Stimulated activated naive CD4-positive, alpha-beta T cell treated with Interleukin-2 at 50 U/mL for 16 hours (primary cell): ENCODE measurements at places on chromosomes 4 and X.

DNA sequence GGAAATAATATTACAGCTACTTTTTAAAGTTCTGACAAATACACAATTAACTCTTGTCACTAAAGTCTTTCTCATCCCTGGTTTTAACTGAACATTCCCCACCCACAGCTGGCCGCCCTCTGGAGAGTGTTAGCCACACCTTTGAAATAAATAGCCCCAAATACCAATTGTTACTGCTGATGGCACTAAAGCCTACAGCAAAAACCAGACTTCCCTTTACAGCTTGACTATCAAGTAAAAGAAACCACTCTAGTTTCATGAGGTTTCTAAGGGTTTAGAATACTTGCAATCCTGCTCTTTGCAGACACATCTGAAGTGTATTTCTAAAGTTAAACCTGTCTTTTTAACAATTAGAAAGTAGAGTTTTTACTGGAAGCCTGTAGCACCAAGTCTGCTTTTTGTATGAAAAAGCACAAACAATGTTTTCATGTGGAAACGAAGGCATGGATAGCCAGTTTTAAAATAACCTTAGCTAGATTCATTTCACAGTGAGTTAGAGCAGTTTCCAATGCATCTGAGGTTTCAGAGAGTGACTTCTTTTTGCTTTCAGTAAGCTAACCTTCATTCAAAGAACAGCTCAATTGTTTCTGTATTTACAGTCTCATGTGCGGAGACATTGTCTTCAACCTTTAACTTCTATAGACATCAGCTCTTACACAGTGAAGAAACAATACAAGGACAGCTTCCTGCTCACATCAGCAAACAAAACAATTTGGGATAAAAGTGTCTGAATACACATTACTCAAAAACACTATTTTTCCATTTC lies 164.8 kb upstream of the VEGFC start:
- DNase-seq = no peak

- no peak for DNase-seq
Observed at GRCh38 chr4:76979236-76979635, 29.7 kb downstream of the SEPTIN11 start.

DNA sequence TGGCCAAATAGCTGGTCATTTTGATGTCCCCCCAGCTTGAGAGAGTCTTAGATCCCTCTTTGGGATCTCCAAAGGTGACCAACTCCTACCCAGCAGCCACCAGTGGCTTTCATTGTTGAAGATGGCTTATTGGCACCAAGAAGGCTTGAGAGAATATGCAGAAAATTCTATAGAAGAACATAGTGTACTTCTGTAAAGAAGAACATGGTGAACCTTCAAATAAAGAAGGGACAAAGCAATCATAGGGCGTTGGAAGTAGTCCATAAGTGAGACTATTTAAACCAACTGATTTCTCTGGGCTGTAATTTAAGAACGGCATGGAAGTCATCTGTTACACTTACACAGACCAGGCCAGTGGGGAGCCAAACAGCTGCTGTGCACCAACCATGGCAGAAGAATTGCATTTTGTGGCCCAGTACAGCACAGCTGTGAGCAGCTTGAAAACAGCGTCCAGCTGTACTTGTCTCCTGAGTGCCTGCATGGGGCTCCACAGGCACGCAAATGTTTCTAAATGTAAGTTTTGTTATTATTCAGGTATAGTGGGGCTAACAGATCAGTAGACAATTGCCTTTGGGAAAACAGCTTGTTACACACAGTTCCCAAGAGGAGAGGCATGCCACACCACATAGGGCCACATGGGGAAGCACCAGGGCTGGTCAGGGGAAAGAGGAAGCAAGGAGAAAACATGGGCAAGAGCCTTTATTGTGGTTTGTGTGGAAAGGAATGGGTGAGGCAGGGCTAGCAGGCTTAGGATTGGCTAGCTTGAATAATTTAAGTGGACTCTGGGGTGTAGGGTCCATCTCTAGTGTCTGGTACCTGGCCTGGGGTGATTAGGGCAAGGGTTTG lies 125.0 kb downstream of the ARHGAP6 start:
- no peak for DNase-seq

- DNase-seq = no peak
Observed at GRCh38 chr4:151284534-151285245, 7.7 kb downstream of the PRSS48 start.

DNA sequence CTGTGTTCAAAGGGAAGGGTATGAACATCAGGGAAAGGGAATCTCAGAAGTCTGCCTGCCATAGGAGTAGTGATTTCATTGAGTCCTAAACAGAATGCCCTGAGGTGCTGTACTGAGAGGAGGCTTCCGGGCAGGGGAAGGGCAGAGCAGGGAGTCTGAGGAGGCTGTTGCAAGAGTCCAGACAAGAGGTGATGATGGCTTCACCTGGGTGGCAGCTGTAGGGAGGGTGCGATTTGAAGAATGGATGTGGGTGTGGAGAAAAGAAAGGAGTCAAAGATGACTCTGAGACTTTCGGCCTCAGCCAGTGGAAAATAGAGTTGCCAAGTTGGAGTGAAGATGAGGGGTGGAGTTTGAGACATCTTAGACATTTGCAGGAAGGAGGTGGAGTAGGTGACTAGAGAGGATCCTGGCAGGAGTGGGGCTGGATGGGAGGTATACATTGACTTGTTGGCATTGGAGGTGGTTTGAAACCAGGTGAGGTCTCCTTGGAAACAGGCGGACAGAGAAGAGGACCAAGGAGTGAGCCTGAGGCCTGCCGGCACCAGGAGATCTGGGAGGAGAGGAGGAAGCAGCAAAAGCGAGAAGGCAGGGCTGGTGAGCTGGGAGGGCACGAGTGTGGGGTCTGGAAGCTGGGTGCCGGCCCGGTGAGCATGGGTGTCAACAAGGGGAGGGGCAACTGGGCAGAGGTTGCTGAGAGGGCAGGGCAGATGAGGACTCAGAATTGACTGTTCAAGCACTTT lies 24.2 kb downstream of the TBC1D14 start:
- DNase-seq = no peak

DNA sequence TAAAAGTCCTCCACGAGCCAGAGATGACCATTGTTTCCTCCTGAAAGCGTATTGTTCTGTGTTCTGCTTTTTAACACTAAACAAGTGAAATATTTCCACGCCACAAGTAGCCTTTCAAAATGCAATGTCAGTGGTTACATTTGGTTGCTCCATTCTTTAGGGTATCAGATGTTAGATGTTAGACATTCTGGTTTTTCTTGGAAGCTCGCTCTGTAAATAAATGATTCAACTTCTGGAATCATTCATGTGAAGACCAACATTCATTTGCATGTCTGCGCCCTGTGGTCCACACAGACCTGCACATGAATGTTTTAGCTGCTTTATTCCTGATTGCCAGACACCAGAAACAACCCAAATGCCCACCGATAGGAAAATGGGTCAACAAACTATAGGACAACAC lies 38.0 kb upstream of the HELT start:
- no peak for DNase-seq

GRCh38 chrX:124605511-124605910 lies 259.1 kb downstream of the SH2D1A start:
- DNase-seq = no peak

DNA sequence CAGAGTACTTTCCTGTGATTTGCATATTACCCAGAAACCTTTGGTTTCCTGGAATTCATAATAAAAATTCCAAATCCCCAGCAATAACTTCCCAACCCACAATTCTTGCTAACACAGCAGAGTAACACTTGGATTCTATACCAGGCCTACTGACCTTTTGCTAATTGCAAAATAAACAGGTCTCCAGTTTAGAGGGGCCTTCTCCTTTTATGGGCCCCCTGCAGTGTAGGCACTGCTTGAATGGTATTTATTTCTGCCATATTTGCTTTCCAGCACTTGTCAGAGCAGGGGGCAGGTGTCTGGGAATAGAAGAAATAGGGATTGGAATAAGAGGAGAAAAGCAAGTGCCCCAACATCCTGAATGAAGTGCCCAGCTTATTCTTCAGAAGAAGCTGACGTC lies 25.3 kb upstream of the GPC3 start:
- no peak for DNase-seq

DNA sequence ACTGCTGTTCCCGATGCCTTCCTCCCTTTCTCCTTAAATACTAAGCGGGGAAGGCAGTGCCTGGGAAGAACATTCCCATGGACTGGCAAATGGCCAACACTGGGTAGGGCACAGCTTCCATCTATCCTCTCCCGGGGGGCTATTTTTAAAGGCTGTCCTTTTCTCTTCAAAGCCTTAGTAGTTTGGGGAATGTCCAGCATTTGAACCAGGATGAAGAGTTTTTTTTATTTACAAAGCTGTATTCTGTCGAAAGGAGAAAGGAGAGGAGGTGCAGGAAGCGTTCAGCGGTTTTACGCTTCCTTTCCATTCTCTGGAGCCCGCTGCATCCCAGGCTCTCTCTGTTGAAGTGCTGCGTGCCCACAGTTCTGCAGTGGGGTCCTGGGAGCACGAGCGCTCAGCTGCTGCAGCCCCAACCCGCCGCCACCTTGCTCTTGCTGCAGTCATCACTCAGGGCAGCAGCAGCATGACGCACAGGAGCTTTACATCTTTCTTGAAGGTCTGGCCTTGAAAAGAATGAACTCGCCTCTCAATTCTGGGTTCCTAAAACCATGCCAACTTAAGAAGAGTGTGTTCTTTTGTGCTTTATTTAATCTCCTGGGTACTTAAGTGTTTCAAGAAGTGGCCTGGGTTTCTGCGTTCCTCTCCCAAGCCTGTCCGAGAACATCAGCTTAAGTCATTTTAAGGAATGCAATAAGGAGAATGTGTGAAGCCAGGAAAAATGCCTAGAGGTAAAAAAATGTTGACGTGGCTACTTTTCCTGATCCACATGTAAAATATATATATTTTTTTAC lies 427.2 kb downstream of the MAPK10 start:
- no peak for DNase-seq

GRCh38 chr4:181582595-181582994 lies 660.6 kb upstream of the TENM3 start:
- no peak for DNase-seq

DNA sequence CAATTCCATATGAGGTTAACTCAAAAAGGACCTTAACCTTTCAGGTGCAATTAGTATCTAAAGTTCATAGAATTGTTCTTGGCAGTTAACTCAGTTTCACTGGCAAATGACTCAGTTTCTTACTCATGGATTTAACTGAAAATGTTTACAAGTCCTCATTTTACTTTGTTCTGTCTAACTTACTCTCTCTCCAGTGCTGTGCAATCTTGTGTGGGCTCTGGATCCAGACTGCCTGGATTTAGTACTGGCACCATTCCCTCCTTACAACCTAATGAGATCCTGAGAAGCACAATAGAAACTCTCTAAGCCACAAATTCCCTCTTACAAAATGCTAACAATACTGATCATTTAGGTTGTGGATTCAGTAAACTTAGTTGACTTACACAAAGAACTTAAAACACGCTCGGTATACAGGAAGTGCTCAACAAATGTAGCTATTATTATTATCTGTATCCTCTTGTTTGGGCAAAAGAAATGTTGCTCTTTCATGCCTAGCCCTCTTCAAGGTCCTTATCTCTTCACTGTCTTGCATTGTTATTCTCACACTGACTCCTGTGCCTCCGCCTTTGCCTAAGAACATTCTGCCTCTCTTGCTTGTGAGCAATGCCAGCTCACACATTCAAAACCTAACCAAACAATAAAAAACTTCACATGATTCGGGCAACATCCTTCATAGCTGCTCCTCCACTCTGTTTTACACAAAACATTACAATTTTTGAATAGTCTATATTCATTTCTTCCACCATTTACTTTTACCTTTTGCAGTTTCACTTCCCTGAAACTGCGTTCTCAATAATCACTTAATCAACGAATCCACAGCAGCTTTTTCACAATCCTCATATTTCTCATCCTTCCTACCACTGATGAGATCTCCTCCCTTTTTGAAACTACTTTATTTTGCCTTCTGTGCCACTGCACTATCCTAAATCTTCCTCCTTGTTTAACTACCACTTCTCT lies 91.8 kb downstream of the PDE5A start:
- DNase-seq = no peak

DNA sequence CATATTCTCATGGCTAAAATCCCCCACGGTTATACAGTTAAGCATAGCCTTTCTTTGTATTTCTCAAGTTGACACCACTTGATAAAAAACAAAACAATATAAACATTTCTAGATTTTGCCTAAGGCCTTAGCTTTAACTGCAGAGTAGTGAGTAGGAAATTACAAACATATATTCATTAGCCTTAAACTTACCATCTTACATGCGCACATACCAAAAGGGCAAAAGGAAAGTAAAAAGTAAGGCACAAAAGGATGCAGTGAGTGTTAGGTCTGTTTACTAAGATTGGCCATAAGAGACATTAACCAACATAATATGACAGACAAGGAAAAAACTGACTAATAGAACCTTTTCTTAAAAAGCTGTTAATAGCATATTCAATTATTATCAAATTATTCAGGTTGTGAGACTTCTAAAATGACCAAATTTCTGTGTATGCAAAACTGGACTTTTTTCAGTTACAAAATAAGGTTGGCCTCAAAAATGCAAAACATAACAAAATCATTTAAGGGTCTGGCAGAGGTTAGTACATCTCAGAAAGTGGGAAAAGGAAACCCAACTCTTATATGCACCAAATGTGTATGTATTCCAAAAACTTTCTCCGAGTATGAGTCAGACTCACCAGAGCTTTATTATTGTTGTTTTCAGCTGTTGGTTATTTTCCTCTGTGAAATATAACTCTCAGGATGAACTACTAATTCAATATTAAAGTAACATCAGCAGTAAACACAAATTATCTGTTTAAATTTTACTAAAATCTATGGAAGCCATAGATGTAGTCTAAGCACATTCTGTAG lies 39.9 kb downstream of the SEPSECS start:
- no peak for DNase-seq

GRCh38 chr4:20618731-20619130 lies 81.5 kb upstream of the PACRGL start:
- no peak for DNase-seq

DNA sequence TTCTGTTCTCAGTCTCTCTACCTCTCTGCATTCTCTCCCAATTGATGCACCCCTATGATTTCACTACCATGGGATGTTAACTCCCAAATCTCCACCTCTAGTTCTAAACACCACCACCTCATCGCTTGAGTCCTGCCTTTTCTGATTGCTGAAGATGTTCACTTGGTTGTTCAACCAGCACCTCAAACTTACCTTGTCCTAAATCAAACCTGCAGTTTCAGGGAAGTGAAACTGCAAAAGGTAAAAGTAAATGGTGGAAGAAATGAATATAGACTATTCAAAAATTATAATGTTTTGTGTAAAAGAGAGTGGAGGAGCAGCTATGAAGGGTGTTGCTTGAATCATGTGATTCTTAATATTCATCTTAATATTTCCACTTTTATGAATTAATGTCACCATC lies 91.0 kb downstream of the PDE5A start:
- no peak for DNase-seq
